Activated naive CD4-positive, alpha-beta T cell treated with Interleukin-2 at 50 U/mL for 16 hours (primary cell): ENCODE measurements at places on chromosomes 12 and 14.

- no peak for DNase-seq
These were observed 21.0 kb upstream of the CD9 start for GRCh38 chr12:6178981-6179761.

DNA sequence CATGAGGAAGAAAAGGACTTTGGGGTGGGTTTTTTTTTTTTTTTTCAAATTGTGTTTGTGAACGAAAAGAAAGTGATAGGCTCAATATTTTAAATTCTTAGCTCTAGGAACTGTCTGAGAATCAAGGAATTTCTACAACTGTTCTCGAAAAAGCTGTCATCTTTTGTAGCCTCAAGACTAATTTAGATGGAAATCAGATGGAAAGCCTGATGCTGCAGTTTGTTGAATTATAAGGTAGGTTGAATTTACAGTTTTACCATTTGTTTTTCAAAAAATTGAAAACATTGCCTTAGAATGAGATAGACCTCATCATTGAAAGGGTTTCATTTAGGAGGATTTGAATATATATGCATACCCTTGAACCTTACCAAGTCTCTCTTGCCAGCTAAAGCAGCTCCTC, 109.3 kb upstream of the TRHDE start:
- DNase-seq: no peak

DNA sequence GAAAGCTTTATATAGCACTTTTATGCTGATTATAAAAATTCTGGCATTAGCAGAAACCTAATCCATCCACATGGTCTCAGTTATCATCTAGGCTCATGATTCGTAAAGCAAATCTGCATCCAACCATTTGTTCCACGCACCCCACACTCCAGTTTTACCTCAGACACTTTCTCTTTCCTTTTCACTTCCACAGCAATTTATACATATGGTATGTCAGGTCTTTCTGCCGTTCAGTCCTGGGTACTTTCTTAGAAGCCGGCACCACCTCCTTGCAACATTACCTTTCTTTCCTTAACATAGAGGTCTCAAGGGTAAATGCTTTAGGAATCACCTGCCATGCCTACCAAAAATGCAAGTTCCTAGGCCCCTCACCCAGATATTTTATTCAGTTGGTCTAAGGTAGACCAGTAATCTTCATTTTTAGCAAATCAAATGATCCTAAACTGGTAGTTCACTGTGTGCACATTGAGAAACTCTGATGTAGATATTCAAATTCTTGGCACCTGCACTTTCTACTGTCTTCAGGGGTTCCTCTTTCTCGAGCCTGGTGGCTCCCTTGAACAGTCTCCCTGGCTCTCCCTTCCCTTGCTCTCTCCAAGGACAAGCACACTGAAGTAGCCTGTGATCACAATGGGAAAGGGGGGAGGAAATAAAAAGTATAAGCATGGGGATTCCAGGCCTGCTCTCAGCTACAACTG, 2.8 kb upstream of the KRAS start:
- DNase-seq: no peak

GRCh38 chr12:125412506-125412905, 347.3 kb downstream of the AACS start:
- no peak for DNase-seq

- DNase-seq: no peak
These were observed 6.8 kb upstream of the ATG14 start for GRCh38 chr14:55418411-55418810.
